Effector CD8-positive, alpha-beta T cell (primary cell): ENCODE measurements at places on chromosomes 5 and 9.

DNA sequence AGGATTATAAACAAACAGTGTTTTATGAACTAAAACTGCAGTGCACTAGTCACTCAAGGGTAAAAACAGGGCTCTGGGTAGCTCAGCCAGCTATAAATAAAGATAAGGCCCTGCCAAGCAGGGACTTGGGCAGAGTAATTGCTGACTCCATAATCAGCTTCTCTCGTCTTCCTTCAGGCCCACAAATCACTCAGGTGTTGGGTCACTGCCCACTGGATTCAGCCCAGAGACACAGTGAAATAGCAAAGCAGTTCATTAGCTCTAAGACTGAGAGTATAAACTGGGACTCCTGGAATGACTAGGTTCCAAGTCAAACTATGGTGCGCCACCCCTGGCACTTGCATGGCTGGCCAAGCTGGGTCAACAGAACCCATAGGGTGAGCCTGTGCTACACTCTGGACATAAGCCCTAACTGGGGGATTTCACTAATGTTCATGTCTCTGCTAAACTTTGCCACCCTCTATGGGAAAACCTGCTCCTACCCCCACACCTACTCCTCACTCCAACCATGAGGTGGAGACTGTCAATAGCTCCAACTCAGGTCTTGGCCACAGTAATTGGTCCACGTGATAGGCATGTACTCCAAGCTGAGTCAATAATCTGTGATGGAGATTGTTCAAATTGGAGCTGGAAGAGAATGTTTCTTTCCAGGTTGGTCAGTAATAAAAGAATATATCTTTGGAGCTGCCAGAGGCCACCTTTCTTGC is 158.5 kb downstream of the SLIT3 start:
- no peak for DNase-seq

- DNase-seq: no peak
These were observed 7.3 kb downstream of the CRHBP start for GRCh38 chr5:76960004-76960625.

- no peak for DNase-seq
These were observed 36.8 kb downstream of the FGD3 start for GRCh38 chr9:92983984-92984589.

- DNase-seq: no peak
These were observed 80.5 kb downstream of the CFAP90 start for GRCh38 chr5:7770436-7770835.

- DNase-seq: no peak
These were observed 63.4 kb downstream of the ALDH7A1 start for GRCh38 chr5:126531543-126532120.

DNA sequence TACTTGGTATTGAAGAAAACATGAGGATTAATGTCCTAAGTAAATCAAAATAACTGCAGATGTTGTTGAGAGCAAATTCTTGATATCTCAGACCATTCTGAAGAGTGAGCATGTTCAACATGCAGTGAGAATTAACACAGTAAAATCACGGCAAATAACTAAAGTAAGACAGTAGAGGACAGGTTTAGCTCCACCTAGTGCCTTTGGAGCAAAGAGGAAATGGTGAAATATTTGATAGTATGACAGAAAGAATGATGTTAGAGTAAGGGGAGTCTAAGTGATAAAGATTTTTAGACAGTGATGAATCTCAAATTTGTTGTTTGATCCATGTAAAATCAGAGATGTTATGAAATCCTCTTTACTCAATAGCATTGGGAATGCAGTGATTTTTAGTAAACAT is 424.2 kb downstream of the TMEM161B start:
- DNase-seq: no peak

GRCh38 chr5:65126542-65127069 is 355.1 kb downstream of the ADAMTS6 start:
- no peak for DNase-seq

DNA sequence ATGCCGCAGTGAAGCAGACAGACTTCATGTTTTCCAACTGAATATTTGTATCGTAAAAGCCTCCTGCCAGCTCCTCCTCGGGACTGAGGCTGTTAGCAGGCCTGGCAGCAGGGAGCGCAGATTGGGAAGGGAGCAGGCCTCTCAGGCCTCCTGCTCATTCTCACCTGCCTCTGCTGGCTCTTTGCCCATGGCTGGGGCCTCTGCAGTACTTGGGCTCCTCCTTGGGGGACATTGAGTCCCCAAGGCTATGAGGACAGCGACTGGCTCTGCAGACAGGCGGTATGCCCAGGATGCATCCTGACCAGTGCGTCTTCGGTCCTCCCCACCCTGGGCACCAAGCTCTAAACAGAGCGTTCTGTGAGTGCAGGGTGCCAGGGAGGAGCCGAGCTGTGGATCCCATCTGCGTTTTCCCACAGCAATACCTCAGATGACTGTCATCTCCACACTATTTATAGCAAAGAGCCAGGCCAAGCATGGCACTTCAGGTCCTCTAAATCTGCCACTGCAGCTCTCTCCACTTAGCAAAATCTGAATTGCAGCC is 38.7 kb downstream of the TSTD2 start:
- no peak for DNase-seq

DNA sequence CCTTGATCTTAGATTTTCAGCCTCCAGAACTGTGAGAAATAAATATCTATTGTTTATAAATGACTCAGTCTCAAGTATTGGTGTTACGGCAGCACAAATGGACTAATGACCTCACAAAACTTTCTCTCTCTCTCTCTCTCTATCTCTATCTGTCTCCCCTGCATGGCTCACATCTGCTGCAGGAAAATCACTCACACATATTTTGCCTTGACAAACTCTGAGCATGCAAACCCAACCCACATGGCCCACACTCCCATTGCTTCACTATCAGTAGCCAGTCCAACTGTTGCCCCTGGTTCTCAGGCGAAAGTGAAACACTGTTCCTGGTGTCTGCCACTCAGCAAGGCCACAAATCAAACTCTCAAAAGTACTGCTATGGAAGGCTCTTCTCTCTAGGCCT is 66.4 kb upstream of the PIK3R1 start:
- DNase-seq: no peak

GRCh38 chr5:137055271-137055872 is 443.8 kb downstream of the SPOCK1 start:
- DNase-seq: no peak

DNA sequence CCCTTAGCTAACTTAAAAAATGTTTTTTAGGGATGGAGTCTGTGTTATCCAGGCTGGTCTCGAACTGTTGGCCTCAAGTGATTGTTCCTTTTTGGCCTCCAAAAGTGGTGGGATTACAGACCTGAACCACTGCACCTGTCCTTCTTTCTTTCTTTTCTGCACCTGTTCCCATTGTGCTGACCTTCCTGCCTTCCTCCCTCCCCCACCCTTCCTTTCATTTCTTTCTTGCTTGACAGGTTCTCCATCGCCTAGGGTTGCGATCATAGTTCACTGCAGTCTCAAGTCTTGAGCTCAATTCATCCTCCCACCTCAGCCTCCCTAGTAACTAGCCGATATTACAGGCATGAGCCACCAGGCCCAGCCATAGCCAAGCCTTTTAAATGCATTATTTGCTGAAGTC is 20.6 kb downstream of the JMY start:
- no peak for DNase-seq
